ENCODE measurements at places on chromosomes 11 and 22.

GRCh38 chr11:73451896-73452295 lies 75.7 kb downstream of the RELT start:
- DNase-seq, result no peak

GRCh38 chr11:45092901-45093760 lies 53.3 kb upstream of the PRDM11 start:
- no peak for DNase-seq

DNA sequence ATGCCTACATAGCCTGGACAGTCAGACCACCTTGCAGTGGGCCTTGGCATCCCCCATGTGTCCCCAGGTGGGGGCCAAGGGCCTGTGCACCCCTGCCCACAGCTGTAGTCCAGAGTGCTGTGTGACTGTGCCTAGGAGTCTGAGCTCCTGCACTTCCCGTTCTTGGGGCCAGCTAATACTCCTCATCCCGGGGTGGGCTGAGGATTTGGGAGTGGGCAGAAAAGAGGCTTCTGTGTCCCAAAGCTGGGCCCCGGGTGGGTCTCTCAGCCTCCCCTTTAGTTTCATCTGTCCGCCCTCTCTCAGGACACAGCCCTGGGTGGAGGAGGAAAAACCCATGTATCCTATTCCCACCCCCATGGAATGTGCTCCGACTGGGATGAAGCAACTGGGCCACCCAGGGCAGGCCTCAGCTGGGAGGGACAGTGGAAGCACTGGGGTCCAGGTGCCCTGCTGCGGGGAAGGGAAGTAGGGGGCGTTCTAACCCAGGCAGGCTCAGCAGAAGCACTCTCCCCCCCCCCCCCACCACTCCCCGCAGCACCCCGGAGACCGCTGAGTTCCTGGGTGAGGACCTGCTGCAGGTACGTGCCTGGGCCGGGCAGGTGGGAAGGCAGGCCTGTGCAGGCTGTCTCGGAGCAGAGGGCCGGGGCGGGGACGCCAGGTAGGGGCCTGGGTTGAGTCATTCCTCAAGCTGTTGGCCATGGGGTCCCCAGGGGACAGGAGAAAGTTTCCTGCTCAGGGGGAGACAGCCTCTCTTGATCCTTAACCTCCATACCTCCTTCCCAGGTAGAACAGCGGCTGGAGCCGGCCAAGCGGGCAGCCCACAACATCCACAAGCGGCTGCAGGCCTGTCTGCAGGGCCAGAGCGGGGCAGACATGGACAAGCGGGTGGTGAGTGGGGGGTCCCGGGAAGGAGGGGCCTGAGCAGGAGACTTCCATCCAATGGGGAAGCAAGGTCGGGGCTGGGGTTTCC lies 1.4 kb downstream of the SH3BP1 start:
- DNase-seq, result no peak

- no peak for DNase-seq
Measured at GRCh38 chr22:47225931-47226633, 463.6 kb downstream of the TBC1D22A start.

DNA sequence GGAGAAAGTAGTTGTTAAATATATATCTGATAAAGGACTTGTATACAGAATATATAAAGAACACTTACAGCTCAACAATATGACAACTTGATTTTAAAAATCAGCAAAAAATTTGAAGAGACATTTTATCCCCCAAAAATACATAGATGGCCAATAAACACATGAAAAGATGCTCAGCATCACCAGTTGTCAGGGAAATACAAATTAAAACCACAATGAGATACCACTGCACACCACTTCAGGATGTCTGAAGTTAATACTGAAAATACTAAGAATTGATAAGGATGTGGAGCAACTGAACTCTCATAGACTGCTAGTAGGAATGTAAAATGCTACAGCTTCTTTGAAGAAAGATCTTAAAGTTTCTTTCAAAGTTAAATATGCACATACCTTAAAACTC lies 49.2 kb downstream of the KREMEN1 start:
- no peak for DNase-seq

GRCh38 chr11:76800466-76801200 lies 17.5 kb downstream of the TSKU start:
- no peak for DNase-seq

- DNase-seq, result peak; percentile 1
Measured at GRCh38 chr11:91947215-91947820, 277.3 kb upstream of the FAT3 start.

DNA sequence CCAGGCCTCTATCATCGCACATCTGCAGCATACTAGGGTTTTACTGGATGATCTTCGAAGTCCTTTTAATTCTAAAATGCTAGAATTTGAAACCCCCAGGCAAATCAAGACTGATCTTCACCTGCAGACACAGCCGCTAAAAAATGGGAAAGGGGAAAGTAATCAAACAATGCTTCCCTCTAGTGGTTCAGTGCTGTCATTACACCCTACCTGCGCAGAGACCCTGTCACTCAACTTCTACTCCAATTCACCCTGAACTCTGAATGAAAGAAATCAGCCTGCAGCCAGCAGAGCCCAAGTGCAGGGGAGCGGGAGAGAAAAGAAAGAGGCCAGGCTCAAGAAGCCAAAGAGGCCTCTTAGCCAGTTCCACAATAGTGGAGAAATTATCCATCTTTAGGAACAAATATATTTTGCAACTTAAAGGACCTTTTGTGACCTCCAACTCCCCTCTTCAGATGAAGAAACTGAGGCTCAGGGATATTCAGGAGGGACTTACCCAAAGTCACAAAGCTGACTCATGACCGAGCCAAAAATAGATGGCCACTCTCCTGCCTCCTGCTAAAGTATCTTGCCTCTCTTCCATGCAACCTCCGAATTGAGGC lies 33.0 kb downstream of the SERGEF start:
- peak; percentile 43 for DNase-seq

- DNase-seq, result no peak
Measured at GRCh38 chr11:117821431-117821830, 3.1 kb downstream of the FXYD2 start.

GRCh38 chr11:43693731-43694130 lies 13.2 kb downstream of the HSD17B12 start:
- no peak for DNase-seq

- DNase-seq, result no peak
Measured at GRCh38 chr11:83031127-83031526, 40.6 kb downstream of the RAB30 start.

GRCh38 chr22:24305260-24305692 lies 34.6 kb downstream of the SPECC1L start:
- no peak for DNase-seq

GRCh38 chr11:3942956-3943497 lies 87.6 kb downstream of the STIM1 start:
- DNase-seq, result no peak

- no peak for DNase-seq
Measured at GRCh38 chr11:117062498-117062897, 35.7 kb downstream of the SIK3 start.

GRCh38 chr11:111363985-111364384 lies 15.1 kb downstream of the POU2AF1 start:
- DNase-seq, result no peak

- DNase-seq, result no peak
Measured at GRCh38 chr11:119209186-119209585, 3.0 kb downstream of the CBL start.

- DNase-seq, result peak; percentile 64
Measured at GRCh38 chr22:33325232-33326004, 267.2 kb upstream of the SYN3 start.

GRCh38 chr11:827897-828192 lies at the start of gene CRACR2B:
TSS of gene CRACR2B (plus strand) at chr11:827919. CDS start at chr11:828608, 689 bp downstream.
- no peak for DNase-seq

- DNase-seq, result peak; percentile 78
Measured at GRCh38 chr11:69683764-69684333, 8.7 kb upstream of the LTO1 start.

GRCh38 chr22:49139492-49140151 lies 688.1 kb downstream of the BRD1 start:
- DNase-seq, result no peak

GRCh38 chr11:36341915-36342314 lies 45.8 kb downstream of the PRR5L start:
- DNase-seq, result no peak

- DNase-seq, result no peak
Measured at GRCh38 chr11:48154151-48154550, 62.5 kb upstream of the OR4B1 start.

DNA sequence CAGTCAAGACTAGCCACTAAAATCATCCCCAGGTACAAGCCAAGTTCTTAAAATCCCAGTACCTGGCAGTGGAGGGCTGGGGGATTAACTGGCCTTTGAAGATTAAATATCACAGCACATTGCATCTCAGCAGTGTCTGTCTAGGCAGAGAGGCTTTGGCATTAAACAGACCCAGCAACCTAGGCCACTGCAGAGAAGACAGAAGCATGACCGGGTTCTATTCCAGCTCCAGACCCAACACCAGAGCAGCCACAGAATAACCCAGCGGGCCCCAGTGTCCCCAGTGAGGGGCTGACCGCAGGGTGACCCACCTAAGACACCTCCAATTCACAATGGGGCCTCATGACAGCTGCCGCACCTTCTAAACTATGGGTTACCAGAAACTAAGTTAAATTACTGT lies 88.2 kb downstream of the SHANK2 start:
- DNase-seq, result no peak

GRCh38 chr11:14774721-14775120 lies 117.3 kb downstream of the CYP2R1 start:
- DNase-seq, result no peak

GRCh38 chr11:97742717-97743116 lies 1278.0 kb upstream of the CNTN5 start:
- DNase-seq, result no peak

- no peak for DNase-seq
Measured at GRCh38 chr22:48942698-48943566, 884.7 kb downstream of the BRD1 start.

DNA sequence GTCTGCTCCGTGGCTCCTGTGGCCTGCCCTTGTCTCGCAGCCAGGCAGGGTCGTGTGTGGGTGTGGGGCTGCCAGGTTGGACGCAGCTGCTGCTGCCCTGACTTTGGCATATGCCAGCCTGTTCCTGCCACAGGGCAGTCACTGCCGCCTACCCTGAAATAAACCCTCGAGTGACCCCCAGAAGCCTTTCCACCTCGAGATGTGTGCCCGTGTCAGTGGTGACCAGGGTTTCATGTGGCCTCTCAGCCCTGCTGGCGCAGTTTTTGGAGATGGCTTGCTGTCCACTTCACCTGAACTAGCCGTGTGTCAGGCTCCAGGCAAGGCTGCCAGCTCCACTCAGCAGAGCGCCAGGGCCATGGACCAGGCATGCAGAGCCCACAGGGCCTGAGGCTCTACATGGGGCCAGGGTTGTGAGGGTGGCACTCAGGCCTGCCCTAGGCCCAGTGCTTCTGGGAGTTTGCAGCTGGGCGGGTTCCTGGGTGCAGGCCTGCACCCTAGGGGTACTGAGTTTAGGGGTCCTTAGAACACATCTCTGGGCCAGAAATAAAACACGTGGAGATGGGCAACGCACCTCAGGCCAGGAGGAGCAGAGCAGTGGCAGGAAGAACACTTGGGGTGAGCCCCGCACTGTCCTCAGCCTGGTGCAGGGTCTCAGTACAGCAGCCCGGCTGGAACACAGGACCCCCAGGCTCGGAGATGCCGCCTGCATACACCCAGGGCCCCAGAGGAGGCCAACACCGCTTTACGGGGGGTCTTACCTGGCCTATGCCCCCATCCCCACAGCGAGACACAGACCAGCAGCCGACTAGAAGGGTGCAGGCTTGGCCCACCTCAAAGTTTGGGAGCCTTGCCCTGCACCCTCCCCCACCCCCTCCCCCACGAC lies 8.8 kb upstream of the PANX2 start:
- no peak for DNase-seq

DNA sequence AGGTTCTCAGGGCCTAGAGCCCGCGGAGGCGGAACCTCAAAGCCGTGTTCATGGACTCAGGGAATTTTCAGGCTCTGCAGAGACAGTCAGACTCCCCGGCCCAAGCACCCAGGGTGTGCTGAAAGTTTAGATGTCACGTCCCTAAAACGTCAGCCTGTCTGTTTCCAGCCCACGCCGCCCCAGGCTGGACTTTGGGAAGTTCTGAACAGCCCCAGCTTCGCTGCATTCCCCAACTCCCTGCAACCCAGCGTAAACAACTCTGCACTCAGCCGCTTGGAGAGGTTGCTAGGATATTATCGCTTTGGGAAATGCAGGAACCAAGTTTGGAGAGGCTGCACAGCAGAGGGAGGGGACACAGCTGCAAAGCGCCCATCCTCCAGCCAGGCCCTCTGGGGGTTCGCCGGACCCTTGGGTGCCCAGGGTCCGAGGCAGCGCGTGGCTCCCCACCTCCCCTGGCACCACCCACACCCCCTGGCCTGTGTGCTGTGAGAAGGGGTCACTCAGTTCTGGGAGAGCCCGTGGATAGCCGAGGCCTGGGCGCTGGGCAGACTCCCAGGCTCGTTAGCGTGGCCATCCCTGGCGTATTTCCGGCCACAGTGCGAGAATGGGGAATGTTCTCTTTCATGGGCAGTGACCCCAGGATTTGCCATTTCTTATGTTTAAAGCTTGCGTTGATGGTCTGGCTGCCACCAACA lies 120.5 kb upstream of the FGF3 start:
- no peak for DNase-seq

- no peak for DNase-seq
Measured at GRCh38 chr11:124602193-124602592, 9.0 kb upstream of the PANX3 start.

- DNase-seq, result no peak
Measured at GRCh38 chr11:104078245-104078644, 41.8 kb downstream of the DDI1 start.

DNA sequence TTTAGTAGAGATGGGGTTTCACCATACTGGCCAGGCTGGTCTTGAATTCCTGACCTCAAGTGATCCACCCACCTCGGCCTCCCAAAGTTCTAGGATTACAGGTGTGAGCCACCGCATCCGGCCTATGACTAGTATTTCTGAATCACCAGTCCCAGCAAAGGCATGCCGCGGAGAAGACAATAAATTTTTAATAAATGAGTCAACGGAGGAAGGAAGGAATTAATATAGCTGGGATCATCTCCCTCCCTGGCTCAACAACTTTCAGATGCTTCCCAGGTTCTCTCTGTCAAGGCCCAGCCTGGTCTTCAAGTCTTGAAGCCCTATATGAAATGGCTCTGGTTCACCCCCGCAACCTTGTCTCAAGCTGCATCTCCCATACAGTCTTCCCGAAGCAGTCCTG lies 45.7 kb downstream of the CYTH4 start:
- DNase-seq, result peak; percentile 73

GRCh38 chr11:59728154-59728553 lies 14.5 kb upstream of the OR10V1 start:
- DNase-seq, result no peak

GRCh38 chr11:33616552-33616951 lies 84.1 kb downstream of the C11orf91 start:
- no peak for DNase-seq

- no peak for DNase-seq
Measured at GRCh38 chr11:91653079-91653754, 571.4 kb upstream of the FAT3 start.

- peak; percentile 34 for DNase-seq
Measured at GRCh38 chr11:23021287-23021863, 161.1 kb upstream of the CCDC179 start.

DNA sequence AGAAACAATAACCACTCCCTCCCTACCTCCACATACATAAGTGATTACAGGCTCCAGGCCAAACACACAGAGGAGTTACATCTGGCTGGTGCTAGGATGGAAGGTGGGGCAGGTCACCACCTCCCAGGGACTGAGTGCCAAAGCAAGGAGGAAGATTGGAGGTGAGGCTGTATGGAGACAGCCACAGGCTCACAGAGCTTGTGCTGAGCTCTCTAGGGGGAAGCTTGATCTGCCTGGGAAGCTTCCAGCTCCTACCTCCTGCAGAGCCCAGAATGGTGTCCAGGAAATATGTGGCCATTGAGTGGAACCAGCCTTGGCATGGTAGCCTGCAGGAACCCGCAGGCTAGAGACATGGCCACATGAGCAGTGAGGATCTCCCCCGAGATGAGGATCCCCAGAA lies 3.6 kb upstream of the MED15 start:
- DNase-seq, result no peak

GRCh38 chr11:112795142-112795815 lies 165.9 kb upstream of the NCAM1 start:
- DNase-seq, result peak; percentile 70
